ENCODE measurements at places on chromosomes 4 and X.

GRCh38 chr4:112147697-112148096, 2.4 kb downstream of the FAM241A start:
- no peak for DNase-seq

GRCh38 chr4:88524171-88524570, 595 bp upstream of the PYURF start:
- no peak for DNase-seq

DNA sequence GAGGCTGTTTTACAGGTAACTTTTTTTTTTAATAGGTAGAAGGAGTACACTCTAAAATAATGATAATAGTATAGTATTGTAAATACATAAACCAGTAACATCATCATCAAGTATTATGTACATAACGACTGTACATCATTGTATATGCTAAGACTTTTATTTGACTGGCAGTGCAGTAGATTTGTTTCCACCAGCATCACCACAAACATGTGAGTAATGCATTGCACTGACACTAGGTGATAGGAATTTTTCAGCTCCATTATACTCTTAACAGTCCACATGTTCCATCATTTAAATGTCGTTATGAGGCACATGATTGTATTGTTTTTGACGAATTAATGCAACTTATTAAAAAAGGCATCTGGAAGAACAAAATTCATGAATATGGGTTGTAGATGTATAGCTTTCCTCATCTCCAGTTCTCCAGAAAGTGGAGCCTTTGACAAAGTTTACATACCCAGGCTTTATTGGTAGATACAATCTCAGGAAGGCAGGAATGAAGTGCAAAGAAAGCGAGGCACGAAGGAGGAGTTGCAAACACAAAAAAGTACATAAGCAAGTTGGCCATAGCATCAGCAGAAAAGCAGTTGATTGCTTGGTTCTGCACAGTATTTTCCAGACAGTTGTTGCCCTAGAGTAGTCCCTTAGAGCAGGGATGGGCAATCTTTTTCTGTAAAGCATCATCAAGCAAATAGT, 336.9 kb upstream of the NR3C2 start:
- DNase-seq = no peak

DNA sequence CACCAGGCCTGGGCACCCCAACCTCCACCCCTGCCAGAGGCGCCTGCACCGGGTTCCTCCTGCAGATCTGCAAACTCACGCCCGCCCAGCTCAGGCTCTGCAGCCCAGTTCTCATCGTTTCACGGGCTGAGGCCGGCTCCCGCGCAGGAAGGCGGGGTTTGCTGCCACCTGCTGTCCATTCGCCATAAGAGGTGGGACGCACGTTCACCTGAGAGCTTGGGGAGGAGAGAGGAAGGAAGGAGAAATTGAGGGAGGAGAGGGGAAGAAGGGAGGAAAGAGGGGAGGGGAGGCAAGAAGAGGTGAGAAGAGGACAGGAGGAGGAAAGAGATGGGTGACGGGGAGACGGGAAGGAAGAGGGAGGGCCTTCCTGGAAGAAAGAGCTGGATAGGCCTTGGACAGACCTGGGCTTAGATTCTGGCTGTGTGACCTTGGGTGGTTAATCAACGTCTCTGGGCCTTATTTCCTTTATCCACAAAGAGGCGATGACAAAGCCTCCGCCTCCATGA, 114.5 kb downstream of the ADRA2C start:
- peak; percentile 91 for DNase-seq

DNA sequence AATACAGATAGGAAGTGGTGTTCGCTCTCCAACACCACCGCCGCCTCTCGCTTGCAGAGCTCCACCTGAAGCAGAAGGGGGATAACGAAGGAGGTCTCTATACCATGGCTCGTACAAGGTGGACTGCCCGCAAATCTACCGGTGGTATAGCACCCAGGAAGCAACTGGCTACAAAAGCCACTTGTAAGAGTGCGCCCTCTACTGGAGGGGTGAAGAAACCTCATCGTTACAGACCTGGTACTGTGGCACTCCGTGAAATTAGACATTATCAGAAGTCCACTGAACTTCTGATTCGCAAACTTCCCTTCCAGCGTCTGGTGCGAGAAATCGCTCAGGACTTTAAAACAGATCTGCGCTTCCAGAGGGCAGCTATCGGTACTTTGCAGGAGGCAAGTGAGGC, 5.2 kb upstream of the BMP15 start:
- no peak for DNase-seq

- DNase-seq = no peak
These were observed 29.1 kb downstream of the UCHL1 start for GRCh38 chr4:41285864-41286235.

GRCh38 chrX:134144231-134144630, 92.8 kb upstream of the CCDC160 start:
- no peak for DNase-seq

DNA sequence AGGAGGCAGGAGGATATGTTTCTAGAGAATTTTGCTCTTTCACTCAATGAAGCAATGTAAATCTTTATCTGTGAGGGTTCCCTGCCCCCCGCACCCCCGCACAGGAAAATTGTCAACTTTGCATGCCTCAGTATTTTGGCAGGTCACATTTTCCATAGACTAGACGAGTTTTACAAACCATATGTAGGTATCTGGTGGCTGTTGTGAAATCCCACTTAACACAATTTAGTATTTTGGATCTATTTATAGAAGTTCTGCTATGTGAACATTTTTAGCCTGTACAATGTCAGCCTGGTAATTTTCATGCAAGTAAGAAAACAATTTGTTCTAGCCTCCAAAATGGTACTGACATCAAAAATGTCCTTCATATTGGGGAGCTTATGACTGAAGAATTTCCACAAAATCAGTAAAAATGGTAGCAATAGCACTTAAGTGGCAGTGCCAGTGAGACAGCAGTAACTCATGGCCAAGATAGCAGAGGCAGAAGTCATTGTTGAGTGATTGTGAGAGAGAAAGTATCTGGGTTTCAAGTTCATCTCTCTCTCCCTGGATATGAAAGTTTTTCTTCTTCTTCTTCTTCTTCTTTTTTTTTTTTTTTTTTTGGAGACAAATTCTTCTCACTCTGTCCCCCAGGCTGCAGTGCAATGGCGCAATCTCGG, 12.4 kb upstream of the FRYL start:
- DNase-seq = no peak

- DNase-seq = no peak
These were observed 241.4 kb upstream of the CLNK start for GRCh38 chr4:10925996-10926395.

DNA sequence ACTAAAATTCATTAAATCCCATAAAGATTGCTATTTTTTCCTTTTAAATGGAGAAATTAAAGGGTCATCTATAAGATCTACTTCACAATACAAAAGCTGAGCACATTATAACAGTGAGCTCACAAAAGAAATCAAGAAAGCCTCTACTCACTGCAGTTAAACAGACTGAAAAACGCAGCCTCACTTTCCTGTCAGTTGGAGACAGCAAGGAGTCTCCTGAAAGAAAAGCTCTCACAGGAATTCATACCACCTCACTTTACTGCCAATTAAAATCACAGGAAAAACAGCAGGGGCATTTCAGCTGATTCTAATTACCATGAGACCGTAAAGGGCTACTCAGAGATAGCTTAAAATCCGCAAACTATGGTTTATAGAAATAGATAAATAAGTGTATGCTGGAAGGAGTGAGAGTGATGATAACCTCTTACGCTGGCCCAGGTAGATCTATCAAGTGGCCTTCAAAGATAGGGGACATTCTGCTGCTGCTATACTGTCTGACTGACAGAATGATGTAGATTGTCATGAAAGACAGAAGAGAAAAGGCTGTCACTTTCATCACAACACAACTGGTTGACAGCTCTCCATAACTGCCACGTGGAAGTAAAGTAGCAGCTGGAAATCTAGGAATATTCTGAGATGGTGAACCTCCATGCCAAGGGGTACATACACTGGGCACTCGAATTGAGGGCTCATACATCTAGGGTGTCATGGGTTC, 1333.7 kb upstream of the DIAPH2 start:
- no peak for DNase-seq

DNA sequence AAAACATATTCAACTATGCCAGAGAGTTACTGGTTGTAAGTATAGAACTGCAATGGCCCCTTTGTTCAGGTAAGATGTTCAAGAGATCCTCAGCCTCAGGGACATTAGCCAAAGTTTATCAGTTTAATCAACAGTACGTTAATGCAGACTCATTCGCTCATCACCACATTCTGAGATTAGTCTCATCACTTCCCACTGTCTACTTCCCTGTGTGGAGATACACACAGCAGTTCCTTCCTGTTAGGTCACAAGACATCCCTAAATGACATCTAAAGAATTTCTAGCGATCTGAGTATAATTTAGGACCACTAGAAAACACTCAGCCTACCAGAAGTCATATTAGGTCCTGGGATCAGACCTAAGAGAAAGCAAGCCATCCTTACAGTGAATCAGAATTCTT, 10.4 kb downstream of the SLC10A7 start:
- no peak for DNase-seq

DNA sequence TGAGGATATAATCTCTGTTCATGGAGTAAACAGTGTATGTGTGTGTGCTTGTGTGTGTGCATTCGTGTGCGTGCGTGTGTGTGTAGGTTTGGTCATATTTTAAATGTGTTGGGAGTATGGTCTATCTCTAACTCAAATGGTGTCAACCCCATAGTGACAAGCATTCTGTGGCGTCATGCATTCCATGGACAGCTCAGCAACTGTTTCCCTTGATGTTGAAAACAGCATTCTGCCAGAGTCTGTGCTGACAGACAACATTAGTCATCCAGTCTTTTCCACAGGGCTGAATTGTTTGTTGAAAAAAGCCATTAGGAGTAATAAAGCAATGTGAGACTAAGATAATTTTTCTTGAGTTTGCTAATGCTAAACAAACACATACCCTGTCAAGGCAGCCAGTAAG, 706.6 kb downstream of the PCDH19 start:
- DNase-seq = no peak

Measured in H9 (cell line).